ENCODE measurements at places on chromosomes 7 and 10.

DNA sequence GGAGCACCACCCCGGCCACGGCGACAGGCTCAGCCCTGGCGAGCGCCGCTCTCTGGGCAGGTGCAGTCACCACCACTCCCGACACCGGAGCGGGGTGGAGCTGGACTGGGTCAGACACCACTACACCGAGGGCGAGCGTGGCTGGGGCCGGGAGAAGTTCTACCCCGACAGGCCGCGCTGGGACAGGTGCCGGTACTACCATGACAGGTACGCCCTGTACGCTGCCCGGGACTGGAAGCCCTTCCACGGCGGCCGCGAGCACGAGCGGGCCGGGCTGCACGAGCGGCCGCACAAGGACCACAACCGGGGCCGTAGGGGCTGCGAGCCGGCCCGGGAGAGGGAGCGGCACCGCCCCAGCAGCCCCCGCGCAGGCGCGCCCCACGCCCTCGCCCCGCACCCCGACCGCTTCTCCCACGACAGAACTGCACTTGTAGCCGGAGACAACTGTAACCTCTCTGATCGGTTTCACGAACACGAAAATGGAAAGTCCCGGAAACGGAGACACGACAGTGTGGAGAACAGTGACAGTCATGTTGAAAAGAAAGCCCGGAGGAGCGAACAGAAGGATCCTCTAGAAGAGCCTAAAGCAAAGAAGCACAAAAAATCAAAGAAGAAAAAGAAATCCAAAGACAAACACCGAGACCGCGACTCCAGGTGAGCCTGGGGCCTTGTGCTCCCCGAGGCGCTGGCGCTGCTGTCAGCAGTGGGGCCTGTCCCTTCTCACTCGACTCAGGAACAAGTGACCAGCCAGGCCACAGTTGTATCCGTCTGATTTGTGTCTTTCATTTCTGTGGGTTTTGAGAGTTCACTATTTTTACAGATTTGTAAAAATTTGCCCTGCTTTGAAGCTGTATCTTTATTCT, 117.7 kb downstream of the CYTH3 start:
- no peak for DNase-seq

- no peak for DNase-seq
Observed at GRCh38 chr7:46208635-46209525, 287.8 kb upstream of the IGFBP3 start.

DNA sequence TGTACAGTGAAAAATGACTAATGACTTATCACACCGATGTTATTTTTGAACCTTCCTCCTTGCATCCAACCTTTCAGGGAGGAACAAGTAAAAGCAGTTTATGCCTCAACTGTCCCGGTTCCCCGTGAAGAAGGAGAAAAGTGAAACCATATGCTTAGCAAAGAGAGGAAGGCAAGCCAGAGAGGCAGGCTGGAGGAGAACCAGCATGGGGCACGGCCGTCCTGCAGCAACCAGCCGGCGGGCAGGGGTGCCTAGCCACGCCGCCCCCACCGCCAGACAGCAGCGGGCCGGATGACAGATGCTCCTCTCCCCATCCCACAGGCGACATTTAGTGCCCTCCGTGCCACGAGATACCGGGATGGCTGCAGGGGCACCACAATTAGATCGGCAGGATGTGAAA, 421.4 kb upstream of the MGMT start:
- DNase-seq: no peak

DNA sequence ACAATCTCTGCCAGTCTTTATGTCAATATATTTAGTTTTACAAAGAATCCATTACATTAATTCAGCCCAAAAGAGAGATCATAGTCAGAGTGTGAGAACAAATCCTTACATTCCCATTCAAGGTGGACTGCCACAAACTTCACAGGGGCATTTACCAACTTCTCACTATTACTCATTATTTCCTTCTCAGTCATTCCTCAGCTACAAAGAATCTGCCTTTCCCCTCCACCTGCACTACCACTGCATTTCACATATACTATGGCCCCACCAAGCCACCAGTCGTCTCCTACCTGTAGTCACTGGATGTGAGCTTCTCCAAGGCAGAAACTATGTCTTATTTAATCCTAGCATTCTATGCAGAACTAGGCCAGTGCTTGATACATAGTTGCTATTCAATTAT, 94.3 kb downstream of the USP6NL start:
- no peak for DNase-seq

- DNase-seq: no peak
Observed at GRCh38 chr7:35480806-35481205, 214.1 kb downstream of the HERPUD2 start.

GRCh38 chr10:100894033-100894432, 18.7 kb upstream of the SLF2 start:
- no peak for DNase-seq

DNA sequence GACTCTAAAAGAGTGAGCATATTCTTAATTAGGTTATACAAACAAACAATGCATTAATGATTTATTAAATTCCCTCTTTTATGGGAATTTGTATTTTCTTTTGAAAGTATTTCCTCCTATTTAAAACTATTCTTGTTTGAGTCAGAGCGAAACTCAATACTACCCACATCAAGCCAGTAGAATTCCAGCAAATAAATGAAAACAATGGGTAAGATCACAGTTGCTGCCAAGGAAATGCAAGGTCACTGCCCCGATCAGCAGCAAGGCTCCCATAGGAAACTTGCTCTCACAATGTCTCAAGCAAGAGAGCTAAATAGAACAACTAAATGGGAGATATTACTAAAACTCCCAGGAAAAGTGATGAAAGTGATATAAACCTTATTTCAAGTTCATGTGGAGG, 206.3 kb downstream of the THSD7A start:
- no peak for DNase-seq

- no peak for DNase-seq
Observed at GRCh38 chr7:39300276-39300675, 265.9 kb upstream of the YAE1 start.

DNA sequence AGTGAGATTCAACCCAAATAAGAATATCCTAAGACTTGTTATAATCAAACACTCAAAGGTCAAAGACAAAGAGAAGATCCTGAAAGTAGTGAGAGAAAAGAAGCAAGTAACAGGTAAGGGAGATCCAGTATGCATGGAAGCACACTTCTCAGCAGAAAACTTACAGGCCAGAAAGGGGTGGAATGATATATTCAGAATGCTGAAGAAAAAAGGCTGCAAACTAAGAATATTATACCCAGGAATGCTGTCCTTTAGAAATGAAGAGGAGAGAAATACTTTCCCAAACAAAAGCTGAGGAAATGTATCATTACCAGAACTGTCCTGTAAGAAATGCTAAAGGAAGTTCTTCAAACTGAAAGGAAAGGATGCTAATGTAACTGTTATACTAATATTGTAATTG, 12.6 kb upstream of the ZNF746 start:
- DNase-seq: no peak

- DNase-seq: no peak
Observed at GRCh38 chr10:88974012-88974411, 16.6 kb upstream of the FAS start.

DNA sequence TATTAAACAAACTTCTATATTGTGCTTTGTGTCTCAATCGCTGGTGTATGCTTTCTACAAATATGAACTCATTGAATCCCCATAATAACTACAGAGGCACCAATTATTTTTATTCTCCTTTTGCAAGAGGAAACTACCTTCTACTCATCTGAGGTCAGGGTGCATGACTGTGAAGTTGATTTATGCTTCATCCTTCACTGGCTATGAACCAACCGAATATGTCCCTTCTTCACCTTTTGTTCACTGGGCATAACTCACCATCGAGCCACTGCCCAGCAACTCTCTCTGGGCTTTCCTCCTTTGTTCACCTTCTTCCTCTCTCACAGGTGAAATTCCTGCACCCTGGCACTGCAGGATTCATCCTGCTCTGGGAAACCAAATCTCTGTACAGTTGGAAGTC, 61.3 kb upstream of the PFKP start:
- no peak for DNase-seq

DNA sequence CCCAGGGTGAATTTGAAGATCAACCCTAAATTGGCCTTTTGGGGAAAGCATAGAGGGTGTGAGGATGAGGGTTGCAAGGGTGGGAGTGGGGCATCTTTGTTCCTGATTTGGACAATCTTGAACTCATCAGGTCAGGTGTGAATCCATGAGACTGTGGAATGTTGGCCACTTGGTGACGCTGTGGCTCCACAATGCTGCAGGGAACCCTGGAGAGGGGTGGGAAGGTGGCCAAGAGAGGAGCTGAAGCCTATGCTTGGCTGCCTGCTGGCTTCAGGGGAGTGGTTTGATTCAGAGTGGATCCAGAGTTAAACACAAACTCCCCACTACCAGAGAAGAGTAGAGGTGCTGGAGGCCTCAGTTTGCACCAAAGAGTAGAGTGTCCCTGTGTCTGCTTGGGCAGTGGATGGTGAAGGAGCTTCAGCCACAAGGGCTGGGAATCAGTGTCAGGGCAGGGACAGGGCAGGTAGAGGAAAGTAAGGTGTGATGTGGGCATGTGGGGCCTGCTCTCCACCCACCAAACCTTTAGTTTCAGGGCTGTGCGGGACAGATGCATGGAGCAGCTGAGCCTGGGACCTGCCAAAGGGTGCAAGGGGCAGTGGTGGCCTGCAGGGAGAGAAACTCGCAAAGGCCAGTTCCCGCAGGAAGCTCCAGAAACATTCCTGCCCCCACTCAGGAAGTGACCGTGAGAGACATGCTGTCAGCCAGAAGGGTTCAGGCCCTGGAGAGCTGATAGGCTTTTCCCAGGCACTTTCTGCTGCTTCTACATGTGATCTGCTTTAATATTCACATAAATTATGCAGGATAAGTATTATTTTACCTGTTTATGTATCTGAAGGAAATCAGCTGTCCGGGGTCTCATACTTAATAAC, 81.0 kb upstream of the PRSS58 start:
- DNase-seq: no peak

- DNase-seq: no peak
Observed at GRCh38 chr7:141649137-141649864, 52.7 kb downstream of the DENND11 start.

GRCh38 chr10:77801474-77802161, 124.9 kb downstream of the DLG5 start:
- no peak for DNase-seq

DNA sequence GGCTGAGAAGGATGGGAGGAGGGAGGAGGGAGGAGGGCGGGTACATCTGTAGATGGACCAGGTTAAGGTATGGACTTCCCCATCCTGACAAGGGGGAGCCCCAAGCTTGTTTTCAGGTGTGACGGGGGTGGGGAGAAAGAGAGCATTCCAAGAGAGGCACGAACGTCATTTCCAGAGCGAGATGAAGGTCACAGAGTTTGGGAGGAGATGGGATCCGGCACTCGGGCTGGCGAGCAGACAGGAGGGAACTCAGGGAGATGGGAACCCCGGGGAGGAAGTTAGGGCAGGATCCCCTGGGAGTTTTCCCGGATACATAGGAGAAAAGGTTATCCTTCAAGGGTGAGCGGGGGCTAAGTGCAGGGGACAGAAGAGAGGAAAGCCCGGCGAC, 118.8 kb downstream of the CUX1 start:
- no peak for DNase-seq

DNA sequence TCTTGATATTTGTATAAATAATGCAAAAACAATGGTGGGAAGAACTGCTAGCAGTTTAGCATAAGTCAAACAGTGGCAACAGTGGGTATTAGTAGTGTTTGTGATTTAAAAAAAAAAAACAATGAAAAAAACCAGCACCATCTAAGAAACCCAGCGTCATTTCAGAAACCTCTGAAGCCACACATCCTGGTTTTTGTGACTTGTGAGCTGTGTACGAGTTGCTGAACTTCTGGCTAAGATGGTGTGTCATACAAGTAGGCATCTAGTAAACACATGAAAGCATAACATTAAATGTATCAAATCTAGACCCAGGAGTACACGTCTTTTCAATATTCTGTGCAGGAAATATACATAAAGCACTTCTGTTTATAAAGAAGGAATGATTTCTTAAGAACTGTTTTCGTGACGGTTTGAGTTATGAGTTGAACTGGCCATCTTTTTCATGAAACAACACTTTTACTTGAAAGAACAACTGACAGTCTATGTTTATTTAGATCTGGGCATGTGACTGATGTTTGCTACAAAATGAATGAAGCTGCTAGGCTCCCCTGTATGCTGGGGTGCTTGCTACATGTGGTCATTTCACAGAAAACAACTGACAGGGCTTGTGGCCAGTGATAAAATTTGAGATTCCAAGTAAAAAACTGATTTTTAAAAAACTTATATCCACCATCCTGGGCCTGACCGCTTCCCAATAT, 143.5 kb downstream of the PIP4K2A start:
- no peak for DNase-seq

- no peak for DNase-seq
Observed at GRCh38 chr10:133230044-133230361, at the start of gene UTF1. Gene UTF1 (plus strand): TSS chr10:133230217. CDS start chr10:133230289, 72 bp downstream.

- no peak for DNase-seq
Observed at GRCh38 chr7:32163141-32163806, 93.1 kb upstream of the PDE1C start.

DNA sequence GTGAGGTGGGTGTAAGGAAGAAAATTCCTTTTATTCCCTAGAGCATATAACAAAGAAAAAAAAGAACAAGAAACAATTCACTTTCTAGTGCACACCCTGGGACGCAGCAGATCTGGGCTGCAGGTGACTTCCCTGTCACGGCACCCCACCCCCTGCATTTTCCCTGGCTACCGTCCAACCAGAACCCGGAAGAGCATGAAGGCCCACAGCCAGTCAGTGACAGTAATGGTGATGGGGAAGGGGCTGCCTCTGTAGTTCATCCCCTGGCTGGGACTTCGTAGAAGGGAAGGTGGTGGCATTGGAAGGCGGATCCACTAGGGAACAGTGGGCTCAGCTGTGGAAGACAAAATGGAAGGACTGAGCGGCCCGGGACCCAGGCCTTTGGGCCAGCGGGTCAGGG, 236.7 kb downstream of the BUB3 start:
- DNase-seq: no peak

DNA sequence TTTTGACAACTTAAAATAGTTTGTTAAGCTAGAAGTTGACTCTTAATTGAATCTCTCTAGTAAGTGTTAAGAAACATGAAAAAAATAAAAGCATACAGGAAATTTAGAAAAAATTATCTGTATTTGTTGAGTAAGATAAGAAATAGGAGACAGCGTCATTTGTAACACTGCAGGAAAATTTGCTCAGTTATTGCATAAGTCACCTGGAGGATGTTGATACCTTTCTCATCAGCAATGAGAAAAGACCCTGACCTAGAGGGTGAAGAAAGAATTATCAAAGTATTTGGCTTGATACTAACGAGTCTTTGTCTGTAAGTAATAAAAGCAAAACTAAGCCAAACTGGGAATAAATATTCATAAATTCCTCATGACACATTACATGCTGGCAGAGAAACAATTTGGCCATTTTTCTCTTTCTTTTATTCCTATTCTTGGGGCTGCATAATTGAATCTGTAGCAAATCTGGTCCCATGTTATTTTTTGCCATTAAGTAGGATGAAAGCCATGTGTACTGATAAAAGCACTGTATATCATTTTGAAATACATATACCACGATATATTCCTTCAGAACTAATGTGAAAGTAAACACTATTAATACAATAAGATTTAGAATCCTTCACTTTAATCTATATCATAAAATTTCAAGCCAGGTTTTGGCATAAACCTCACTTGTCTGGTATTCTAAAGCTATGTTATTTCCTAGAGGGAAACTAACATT, 362.8 kb downstream of the THSD7A start:
- DNase-seq: no peak

GRCh38 chr10:96840841-96841518, 8.9 kb downstream of the LCOR start:
- no peak for DNase-seq

- no peak for DNase-seq
Observed at GRCh38 chr10:110007161-110007700, 553 bp upstream of the ADD3 start.

GRCh38 chr7:105118612-105119600, 104.9 kb downstream of the KMT2E start:
- DNase-seq: no peak

- no peak for DNase-seq
Observed at GRCh38 chr7:29224726-29225125, 30.2 kb downstream of the CHN2 start.

Measured in NCI-H1048 (cell line).